ENCODE measurements at places on chromosomes 16 and 17.

DNA sequence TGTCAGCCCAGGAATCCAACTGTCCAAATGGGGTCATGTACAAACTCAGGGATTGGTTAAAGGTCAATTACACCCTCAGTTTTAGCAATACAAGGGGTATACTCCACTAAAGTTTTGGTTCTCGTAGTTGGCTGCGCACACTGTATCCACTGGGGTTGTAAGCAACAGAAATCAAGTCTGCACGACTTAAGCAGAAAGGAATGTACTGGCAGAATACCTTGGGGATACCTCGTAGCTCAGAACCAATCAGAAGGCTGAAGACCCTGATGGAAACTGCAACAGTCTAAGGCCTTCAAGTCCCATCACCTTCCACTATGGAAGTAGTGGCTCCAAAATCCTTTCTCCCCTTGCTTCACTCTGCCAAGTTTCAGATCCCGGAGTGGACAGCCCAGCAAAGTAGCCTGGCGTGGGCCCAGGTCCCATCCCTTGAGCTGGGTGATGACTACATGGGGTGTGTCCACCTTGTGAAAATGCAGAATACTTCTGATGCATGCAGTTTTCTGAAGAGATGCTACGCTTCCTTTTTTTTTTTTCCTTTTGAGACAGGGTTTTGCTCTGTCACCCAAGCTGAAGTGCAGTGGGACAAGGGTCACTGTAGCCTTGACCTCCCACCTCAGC lies 21.1 kb upstream of the RPH3AL start:
- peak; percentile 69 for ATAC-seq

DNA sequence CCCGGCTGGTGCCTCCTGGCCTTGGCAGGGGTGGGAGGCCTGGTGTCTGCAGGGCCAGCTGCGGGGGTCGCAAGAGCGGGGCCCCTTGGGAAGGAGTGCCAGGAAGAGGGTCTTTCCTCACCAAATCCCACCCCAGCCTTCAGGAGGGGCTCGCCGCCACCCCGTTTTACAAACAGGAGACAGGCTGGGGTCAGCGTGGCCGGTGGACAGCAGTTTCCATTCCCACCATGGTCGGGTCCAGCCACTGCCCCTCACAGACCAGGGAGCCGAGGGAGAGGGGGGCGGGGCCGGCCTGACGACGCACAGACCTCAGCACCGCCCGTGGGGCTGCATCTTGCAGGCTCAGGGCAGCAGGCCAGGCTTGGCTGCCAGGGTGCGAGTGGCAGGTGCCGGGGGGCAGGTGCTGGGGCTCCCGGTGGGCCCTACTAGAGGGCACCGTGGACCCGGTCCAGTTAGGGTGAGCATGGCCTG lies 7.6 kb downstream of the CBFA2T3 start:
- ATAC-seq = no peak

- peak; percentile 61 for ATAC-seq
These were observed 43.6 kb downstream of the NOS2 start for GRCh38 chr17:27756467-27757371.

- no peak for ATAC-seq
These were observed 137.4 kb downstream of the NPIPB5 start for GRCh38 chr16:22648141-22648540.

DNA sequence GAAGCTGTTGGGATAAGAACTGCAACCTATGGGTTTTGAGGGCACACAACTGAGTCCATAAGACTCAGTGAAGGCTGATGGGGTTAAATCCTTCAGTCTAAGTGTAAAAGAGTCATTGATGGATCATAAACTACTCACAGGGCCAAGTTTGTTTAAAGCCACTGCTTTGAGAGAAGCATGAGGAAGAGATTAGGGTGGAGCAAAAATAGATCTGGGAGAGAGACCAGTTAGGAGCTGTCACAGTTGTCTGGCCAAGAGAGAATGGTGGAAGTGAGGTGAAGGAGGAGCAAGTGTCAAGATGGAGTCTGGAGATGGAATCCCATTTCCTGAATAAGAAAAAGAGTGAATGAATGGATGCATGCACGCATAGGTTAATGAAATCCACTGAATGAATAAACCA lies 379.1 kb upstream of the CDH11 start:
- peak; percentile 49 for ATAC-seq

DNA sequence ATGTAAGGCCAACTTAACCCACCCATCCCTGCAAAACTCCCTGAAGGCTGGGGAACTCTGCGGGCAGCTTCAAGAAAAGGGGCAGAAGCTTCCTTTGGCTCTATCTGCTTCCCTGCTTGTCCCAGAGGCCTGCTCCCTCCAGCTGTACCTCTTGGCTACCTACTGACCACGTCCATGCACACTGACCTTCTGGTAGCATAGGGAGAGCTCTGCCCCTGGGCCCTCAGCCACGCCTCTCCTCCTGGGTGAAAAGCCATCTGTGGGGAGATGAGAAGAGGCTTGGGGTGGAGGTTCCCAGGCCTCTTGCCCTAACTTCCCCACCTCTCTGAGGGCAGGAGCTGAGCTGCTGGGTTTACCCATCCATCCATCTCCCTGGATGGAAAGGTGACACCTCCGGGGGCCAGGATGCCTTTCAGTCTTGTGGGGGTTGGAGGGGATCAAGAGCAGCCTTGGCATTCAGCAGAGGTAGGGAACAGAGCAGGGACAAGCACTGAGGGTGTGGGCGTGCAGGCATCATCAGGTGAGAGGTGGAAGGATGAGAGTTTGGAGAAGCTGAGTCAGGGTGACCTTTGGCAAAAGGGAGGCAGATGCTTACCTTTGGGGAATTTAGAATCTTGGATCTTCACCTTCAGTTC lies 23.4 kb upstream of the MFSD6L start:
- no peak for ATAC-seq

- ATAC-seq = peak; percentile 92
These were observed 114.3 kb downstream of the NPIPB5 start for GRCh38 chr16:22624800-22625533.

GRCh38 chr17:63041251-63041650 lies 75.2 kb downstream of the TANC2 start:
- ATAC-seq = no peak

DNA sequence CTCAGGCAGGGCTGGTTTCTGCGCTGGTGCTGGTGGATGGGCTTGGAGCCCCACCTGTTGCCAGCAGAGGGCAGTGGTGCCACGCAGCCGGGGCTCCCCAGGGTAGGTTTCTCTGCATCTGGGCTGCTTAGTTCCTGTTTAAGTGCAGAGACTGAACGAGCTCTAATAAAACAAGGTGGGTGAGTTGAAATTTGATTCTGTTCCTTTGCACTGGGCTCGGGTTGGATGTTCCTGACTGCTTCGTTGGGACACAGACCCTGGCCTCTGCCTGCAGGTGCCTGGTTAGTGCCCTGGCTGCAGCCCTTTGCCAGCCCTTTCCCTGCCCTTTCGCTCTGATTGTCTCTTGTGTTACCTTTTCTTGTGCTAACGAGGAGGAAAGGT lies 30.0 kb downstream of the TBCD start:
- peak; percentile 93 for ATAC-seq

DNA sequence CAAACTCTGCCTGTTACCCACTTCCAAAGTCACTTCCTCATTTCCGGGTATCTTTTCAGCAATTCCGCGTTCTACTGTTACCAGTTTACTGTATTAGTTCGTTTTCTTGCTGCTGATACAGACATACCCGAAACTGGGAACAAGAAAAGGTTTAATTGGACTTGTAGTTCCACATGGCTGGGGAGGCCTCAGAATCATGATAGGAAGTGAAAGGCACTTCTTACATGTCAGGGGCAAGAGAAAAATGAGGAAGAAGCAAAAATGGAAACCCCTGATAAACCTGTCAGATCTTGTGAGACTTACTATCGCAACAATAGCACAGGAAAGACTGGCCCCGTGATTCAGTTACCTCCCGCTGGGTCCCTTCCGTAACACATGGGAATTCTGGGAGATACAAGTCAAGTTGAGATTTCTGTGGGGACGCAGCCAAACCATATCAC lies 30.9 kb downstream of the PAFAH1B1 start:
- ATAC-seq = peak; percentile 36

- peak; percentile 80 for ATAC-seq
These were observed 100.6 kb downstream of the PITPNC1 start for GRCh38 chr17:67477687-67478086.

- ATAC-seq = peak; percentile 88
These were observed 20.4 kb downstream of the CDH3 start for GRCh38 chr16:68665501-68665900.

DNA sequence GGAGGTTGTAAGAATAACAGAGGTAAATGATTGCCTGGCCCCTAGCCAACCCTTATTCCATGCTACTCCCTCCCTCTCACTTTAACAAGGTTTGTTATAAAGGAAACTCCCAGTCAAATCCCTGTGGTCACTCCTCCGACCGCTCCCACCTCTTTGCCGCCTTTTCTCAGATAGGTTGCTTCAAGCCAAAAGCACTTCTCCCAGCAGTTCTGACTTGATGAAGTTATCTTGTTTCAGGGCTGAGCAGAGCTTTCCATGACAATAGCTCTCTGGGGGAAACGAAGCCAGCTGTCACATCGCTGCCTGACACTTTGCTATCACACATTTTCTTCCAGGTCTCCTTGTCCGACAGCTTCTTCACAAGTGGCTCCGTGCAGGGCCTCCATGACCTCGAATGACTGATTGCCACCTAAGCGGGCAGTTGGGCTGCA lies 278.6 kb downstream of the HAPSTR1 start:
- no peak for ATAC-seq

- no peak for ATAC-seq
These were observed 57.9 kb upstream of the CES5A start for GRCh38 chr16:55933038-55933437.

All from esophagus mucosa (tissue), 1 donor.